ENCODE measurements at places on chromosomes 16 and 17.

DNA sequence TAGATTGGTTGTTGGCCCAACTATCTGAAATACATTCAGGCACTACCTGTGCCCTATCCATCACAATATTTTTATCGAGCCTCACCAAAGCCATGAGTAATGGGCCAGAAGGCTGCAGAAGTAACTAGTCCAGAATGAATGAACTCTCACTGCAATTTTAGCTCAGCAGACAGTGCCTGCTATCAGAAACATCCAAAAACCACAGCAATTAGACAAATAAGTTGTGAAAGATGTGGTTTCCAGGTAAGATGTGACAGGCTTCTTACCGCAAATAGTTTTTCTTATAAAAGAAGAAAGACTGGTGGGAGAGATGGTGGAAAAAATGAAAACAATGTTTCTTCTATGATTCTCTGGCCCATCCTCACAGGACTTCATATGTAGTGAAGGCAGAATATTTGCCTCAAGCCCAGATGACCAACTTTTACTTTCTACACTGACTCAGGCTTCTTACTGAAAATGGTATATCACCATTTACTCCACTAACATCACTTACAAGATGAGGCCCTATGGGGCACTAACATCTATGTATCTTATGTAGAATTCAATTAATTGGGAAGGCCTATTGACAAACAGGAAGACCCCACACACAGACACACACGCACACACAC, 9.8 kb upstream of the RFFL start:
- DNase-seq, result no peak

DNA sequence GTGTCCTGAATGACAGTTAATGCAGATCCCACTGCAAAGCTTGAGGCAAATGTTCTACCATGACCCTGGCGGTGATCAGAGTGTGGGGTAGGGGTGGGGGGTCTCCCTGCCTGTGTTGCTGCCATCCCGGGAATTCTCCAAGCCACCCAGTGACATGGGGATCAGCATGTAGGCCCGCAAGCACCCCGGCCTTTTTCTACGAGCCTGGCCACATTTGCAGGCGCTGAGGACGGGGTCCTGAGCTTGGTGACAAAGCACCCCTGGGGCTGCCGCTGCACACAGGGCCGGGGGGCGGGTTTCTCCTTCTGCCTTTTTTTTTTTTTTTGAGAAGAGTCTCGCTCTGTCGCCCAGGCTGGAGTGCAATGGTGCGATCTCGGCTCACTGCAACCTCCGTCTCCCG, 35.8 kb downstream of the SLC7A5 start:
- DNase-seq, result no peak

DNA sequence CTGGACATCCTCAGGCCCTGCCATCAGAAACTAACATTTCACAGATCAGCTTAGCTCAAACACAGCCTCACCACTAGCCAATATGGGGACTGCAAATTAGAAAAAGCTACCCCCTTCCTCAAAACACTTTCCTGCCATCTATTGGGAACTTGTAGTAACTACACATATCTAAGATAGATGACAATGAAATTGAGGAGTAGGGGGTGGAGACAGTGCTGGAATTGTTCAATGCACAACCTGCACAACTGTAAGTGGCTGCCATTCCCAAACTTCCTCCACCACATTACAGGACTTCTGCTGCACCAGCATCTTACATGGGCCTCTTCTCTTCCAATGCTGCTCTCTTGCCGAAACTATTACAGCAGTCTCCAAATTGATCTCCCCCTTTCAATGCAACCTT, 21.9 kb downstream of the AIPL1 start:
- DNase-seq, result peak; percentile 40

DNA sequence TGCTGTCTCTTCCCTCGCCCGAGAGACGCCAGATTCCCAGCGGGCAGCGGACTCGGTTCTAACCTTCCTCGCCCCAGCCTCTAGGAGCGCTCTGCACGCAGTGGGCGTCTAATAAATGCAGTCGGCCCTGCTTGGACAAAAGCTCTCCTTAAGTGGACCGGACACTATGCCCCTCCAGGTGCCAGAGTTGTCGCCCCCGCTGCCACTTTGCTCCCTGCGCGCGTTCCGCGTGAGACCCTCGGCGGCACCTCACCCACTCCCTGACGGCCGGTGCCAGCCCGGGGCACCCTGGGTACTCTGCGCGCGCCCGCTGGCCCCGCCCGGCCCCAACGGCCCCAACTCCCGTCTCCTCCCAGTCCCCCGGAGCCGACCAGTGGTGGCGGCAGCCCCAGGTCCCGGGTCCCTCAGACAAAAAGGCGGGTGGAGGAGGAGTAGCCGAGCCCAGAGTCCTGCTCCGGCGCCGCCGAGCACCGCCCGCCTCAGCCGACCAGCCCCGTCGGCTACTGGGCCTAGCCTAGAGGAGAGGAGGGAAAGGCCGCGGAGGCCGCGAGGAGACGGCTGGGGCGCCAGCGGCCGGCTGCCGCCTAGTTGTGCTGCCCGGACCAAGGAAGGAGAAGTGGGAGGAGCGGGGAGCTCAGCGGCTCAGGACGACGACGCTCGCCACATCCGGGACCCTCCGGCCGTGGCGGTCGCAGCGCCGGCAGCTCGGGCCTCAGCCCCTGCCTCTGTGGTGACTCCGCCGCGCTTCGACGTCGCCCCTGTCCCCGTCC, 123.0 kb downstream of the GOSR1 start:
- peak; percentile 86 for DNase-seq

DNA sequence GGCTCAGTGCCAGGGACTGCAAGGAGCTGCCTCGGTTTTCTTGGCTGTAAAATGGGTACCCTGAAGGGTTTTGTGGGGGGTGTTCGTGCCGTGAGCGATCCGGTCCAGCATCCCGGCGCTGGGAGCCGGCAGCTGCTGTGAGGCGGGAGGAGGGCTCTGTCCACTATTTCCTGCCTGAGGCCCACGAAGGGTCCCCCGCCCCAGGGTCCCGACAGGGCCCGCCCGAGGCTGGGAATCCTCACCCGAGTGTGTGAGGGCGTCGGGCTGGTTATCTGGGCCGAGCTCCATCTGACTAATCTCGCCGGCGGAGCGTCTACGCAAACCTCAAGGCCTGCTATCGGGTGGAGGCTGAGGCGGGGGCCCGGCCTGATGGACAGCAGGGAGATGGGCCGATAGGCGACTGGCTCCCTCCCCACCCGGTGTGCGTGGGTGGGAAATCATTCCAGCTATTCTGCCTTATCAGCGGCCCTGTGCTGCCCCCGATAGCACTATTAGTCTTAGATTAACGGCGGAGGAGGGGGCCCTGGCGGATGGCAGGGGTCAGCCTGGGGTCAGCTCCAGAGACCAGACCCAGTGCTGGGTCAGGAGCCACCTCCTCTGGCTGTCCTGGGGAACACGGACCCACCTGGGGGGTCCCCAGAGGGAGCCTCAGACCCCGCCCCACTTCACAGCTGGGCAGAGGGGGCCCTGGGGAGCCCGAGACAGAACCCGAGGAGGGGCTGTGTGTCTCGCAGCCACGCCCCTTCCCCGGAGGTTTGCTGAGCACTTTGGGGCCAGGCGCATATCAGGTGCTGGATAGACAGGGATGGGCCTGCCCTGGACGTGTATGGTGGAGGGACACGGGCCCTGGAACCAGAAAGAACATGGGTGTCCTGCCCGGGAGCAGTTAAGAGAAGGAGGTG, 44.7 kb downstream of the ZFPM1 start:
- no peak for DNase-seq

- DNase-seq, result peak; percentile 15
These were observed 20.4 kb downstream of the USP10 start for GRCh38 chr16:84720177-84720579.

DNA sequence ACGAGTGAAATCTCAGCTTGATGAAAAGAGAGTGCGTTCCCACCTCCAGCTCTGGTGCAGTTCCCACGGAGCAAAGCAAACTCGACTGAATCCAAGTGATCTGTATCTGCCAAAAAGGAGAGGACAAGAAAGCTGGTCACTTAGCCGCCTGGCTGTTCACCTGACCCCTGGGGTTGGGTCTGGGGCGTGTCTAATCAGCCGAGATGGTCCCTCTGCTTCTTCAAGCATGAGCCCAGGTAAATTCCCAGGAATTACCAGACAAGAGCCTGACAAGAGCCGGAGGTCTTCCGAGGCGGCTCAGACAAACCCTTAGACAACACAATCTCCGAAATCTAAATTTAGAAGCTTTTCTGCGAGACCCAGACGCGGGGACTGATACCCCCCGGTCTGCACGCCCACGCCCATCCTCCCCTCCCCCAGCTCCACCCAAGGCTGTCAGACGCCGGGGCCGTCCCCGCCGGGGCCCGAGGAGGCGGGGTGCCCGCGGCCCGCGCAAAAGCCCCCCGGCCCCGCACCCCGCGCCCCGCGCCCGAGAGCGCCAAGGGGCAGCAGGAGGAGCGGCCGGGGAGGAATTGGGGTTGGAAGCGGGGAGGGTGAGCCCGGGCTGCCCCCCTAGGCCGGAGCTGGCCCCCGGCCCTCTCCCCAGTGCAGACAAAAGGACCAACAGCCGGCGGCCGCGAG, 674 bp downstream of the ZNF821 start:
- peak; percentile 14 for DNase-seq

DNA sequence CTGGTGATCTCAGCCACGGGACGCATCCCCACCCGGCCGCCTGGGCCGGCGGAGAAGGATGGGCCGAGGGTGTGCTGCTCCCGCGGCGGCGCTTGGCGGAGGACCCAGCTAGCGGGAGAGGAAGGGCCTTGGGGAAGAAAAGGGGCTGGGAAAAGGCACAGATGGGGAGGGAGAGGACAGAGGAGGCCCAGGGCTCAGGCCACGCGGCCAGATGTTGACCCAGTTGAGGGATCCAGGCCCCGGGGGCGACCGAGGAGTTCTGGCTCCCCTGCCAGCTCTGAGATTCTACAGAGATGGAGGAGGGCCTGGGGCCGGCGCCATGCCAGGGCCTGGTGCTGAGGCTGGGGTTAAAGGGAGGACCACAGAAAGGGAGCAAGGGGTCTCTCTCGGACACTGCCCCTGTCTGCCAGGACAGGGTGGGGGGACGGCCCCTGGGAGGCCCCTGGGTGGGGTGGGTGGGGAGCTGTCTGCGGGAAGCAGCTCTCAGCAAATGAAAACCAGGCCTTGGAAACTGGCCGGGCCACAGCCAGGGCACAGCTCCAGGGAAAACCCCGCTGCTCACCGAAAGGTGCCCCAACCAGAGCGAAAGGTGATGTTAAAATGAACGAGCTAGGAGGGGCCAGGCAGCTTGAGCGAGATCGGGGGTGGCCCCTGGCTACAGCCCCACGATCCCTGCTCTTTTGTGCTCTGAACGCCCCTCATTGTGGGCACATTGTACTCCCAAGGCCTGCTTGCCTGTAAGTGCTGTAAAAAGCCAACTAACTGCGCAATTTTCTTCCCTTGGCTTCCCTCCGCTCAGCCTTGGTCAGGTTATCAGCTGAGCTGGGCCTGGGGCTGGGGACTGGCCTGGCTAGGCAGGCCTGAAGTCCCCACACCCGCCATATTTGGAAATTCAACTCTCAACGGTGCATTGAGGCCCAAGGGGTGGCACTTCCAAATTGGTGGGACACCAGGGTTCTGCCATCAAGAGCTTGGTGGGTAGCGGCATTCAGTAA, 191.4 kb downstream of the ZNF423 start:
- no peak for DNase-seq

- no peak for DNase-seq
These were observed 1.3 kb downstream of the HBQ1 start for GRCh38 chr16:181565-182021.

GRCh38 chr17:45425125-45425983, 7.3 kb downstream of the ARHGAP27 start:
- DNase-seq, result peak; percentile 80

DNA sequence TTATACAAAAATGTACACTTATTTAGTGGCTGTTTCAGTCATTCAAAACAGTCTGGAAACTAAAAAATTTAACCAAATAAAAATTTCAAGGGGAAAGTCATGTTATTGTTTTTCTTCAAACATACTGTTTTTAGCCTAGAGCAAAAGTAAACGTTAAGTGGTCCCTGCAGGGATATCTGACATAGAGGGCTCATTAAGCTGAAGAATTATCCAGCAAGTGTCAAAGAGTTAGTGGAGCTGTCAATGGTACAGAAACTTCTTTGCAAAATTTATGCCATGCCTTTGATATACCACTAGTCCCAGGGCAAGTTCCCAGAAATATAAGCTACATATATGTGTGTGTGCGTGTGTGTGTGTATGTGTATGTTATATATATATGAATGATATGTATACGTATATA, 894.2 kb downstream of the KCNJ2 start:
- no peak for DNase-seq

DNA sequence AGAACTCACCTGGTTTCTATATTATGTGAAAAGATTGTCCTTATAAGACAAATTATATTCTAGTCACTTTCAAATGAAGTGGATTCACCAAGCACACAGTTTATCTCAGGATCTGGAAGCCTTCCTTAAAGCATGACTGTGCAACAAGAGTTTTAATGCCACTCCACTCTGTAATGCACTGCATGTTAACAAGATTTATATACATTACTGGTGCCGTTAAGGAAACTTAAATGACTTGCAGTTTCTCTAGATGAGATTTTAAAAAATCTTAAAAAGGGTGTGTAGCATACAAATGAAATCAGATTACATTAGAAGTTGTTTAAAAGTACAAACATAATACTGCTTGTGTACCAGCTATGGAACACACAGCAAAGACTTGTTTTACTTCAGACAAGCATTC, 150.8 kb downstream of the SNX11 start:
- DNase-seq, result no peak

- DNase-seq, result no peak
These were observed 13.4 kb upstream of the CD300A start for GRCh38 chr17:74452841-74453661.

DNA sequence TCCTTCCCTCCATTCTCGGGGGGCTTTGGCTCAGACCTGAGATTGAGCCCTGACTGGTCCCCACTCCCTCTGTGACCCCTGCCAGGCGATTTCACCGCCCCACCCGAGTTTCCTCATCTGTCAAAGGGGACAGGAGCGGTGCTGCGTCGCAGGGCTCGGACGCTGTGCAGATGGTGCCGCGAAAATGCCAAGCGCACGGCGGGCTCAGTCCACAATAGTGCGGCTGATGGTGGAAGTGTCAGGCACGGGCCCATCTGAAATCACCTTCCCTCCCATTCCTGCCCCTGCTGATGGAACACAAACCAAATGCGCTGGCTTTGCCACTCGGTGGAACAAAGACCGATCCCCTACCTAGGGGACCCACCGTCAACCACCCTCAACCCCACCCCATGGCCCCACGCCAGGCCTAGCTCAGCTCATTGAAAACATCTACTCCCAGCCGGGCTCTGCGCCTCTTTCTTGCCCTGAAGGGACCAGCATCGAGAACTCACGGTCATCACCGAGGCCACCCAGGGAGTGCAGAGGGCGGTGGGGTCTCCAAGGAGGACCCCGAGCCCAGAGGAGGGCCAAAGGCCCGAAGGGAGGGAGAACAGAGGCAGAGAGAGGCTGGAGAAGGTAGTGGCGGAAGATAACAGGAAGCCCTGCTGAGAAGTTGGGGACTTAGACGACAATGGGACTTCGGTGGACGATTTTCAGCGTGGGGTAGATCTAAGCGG, 1.4 kb downstream of the CARHSP1 start:
- DNase-seq, result peak; percentile 38

GRCh38 chr16:27346819-27347218, 33.0 kb downstream of the IL4R start:
- DNase-seq, result no peak

- no peak for DNase-seq
These were observed 33.5 kb downstream of the ZFPM1 start for GRCh38 chr16:88486398-88487123.

Data from EL (cell line).